Activated T-cell treated with anti-CD3 and anti-CD28 coated beads, Interleukin-2, amount 50 U/mL, for 1 hour (primary cell): ENCODE measurements at places on chromosomes 1 and 21.

GRCh38 chr1:59595774-59596173 is 219.0 kb upstream of the HOOK1 start:
- no peak for DNase-seq

DNA sequence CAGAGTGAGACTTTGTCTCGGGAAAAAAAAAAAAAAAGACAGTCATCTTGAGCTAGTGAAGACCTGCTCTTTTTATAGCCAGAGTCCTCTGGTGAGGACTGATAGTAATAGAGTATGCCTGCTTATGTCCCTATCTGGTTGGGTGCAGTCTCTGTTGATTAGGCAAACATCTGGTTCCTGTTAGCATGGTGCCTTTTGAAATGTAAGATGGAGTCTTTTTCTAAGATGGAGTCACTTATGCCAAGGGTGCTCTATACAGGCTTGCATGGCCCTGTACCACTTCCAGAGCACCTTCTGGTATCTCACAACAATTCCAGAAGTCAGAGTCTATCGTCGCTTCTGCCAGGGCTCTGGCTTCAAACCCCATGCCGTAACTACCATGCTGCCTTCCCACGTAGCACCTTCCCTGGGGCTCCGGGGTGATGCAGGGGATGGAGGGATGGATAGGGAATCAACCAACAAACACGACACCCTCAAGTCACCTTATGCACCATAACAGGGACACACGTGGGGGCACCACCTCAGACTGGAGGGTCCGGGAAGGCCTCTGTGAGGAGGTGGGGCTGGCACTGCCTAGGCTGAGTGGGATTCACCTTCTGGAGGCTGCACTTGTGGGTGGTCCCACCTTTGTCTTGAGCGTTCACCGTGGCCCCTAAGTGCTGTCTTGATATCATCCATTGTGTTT is 11.6 kb upstream of the PADI6 start:
- DNase-seq: no peak

GRCh38 chr1:189628857-189629256 is 848.8 kb downstream of the BRINP3 start:
- DNase-seq: no peak

- no peak for DNase-seq
Measured at GRCh38 chr1:76176000-76176399, 101.5 kb downstream of the ST6GALNAC3 start.

DNA sequence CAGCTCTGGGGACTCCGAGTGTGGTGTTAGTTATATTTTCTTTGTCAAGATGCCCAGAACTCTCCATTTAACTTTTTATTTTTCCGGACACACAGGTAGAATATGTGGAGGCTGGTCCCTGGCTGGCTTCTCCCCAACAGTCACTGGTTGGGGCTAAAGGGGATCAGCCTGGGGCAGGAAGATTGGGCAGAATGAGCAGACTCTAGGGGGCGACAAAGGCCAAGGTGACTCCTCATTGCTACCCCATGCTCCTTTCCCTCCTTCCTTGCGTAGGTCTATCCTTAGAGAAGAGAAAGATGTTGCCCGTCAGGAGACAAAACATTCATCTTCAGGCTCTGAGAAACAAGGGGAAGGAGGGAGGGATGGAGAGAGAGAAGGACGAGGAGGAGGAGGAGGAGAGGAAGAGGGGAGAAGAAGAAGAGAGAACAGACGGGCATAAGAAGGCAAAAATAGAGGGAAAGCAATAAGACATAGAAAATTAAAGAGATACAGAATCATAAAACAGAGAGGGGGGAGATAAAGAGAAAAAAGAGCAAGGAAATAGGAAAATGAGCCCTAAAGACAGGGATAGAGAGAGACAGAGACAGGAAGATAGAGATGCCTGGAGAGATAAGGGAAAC is 89.9 kb downstream of the FOXD2 start:
- DNase-seq: no peak

- no peak for DNase-seq
Measured at GRCh38 chr1:21244154-21244553, 46.1 kb downstream of the ECE1 start.

- no peak for DNase-seq
Measured at GRCh38 chr1:30040081-30041019, 683.0 kb downstream of the MATN1 start.

- DNase-seq: no peak
Measured at GRCh38 chr1:155932081-155932480, 2.1 kb downstream of the KHDC4 start.

DNA sequence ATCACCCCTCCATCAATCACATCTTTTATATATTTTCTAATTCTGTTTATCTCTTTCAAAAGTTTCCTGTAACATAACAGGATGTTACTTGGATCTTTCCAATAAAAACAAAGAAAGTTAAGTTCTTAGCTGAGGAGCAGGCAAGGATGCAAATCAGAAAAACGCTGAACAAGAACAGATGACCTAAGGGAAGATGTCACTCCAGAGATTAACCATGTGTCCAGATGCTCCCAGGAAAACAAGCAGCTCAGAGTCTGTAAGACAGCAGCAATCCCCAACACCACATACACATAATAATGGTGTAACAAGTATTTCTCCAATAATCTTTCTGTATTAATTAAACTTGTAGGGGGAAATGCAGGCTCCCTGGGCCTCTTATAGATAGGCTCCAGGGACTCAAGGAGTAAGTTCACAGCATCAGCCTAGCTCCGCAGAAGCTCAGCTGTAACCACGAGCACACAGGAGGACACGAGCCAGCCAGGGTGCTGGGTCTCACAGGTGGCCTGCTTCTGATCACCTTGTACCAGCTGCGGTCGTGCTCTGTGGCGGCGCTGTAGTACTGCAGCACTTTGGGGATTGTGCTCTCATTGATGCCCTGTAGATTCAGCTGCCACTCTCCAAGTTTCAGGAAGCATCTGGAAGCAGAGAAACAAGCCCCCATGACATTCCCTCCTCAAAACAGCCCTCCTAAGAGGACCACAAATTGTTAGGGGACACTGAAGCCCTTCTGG is 33.1 kb upstream of the EXOSC10 start:
- DNase-seq: no peak

DNA sequence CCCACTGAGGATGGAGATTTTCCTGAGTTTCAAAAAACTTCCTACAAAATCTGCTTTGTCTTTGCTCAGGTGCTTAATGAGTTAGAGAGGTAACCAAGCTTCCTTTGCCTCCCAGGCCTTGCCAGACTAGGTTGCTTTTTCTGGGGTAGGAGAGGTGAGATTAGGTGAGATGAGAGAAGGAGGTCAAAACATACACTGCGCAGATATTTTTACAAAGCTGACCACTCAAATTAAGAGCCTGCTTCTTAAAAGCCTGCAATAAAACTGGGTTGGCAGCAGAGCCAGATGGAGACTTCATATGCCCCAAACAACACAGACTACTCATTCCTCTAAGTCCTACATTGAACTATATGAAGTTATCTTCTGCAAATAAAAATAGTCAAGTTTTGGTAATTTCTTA is 352.5 kb downstream of the NUF2 start:
- no peak for DNase-seq
